ENCODE measurements at places on chromosomes 16 and 17.

GRCh38 chr16:10261077-10261476 is 78.8 kb upstream of the GRIN2A start:
- no peak for DNase-seq

DNA sequence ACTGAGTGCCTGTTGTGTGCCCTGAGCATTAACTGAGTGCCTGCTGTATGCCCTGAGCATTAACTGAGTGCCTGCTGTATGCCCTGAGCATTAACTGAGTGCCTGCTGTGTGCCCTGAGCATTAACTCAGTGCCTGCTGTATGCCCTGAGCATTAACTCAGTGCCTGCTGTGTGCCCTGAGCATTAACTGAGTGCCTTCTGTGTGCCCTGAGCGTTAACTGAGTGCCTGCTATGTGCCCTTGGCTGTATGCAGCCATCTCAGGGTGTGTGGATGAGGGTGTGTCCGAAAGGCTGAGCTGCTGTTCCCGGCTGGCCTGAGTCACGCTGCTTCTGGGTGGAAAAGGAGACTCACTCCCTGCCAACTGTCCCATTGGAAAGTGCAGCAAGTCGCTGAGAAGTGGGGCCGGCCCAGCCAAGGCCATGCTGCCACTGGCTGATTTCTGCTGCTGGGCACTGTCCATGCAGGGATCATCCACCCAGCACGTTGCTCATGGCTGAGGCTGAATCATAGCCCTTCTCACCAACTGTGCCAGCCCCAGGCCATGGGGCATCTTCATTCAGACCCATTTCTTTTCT is 113.8 kb downstream of the OR1D5 start:
- no peak for DNase-seq

GRCh38 chr16:79191933-79192332 is 408.6 kb downstream of the MAF start:
- no peak for DNase-seq

GRCh38 chr17:19678581-19679453 is 30.3 kb downstream of the ALDH3A2 start:
- no peak for DNase-seq

GRCh38 chr16:59242556-59242955 is 508.4 kb upstream of the GOT2 start:
- no peak for DNase-seq

Data from omental fat pad (tissue), 4 donors.